Activated CD8-positive, alpha-beta memory T cell treated with anti-CD3 and anti-CD28 coated beads for 24 hours (primary cell): ENCODE measurements at places on chromosomes 3 and 15.

GRCh38 chr3:38030126-38031021 is 932 bp upstream of the PLCD1 start:
- no peak for DNase-seq

GRCh38 chr3:64756398-64756986 is 68.7 kb upstream of the ADAMTS9 start:
- DNase-seq, result no peak

DNA sequence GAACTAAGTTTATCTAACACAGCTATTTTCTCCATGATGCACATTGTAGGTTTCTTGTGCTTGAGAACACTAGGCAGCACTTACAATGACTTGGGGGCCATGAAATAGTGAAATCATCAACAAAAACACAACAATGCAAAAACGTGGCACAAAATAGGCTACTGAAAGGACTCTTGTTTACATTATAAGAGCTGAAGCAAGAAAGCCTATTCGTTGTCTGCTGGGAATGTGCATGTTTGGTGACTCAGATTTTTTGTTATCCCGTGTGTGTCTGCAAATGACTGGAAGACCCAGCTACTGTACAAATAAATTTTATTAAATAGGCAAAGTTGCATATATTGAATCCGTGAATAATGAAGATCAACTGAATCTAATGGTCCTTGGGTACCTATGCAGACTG is 85.0 kb downstream of the TCF12 start:
- no peak for DNase-seq

DNA sequence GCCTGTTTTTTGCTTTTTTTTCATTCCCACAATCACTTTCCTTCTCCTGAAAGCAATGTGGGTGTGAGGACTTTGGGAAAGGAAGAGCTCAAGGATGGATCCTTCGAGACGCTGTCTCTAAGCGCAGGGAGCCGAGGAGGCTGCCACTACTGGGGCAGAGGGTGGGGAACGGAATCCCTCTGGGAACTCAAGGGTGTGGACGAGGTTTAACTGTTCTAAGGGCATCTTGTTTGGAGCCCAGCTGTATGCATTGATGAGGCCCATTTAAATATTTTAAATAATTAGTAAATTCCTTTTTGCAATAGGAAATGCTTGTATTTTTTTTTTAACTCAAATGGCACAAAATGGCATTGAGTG is 124.4 kb upstream of the MEF2A start:
- no peak for DNase-seq

DNA sequence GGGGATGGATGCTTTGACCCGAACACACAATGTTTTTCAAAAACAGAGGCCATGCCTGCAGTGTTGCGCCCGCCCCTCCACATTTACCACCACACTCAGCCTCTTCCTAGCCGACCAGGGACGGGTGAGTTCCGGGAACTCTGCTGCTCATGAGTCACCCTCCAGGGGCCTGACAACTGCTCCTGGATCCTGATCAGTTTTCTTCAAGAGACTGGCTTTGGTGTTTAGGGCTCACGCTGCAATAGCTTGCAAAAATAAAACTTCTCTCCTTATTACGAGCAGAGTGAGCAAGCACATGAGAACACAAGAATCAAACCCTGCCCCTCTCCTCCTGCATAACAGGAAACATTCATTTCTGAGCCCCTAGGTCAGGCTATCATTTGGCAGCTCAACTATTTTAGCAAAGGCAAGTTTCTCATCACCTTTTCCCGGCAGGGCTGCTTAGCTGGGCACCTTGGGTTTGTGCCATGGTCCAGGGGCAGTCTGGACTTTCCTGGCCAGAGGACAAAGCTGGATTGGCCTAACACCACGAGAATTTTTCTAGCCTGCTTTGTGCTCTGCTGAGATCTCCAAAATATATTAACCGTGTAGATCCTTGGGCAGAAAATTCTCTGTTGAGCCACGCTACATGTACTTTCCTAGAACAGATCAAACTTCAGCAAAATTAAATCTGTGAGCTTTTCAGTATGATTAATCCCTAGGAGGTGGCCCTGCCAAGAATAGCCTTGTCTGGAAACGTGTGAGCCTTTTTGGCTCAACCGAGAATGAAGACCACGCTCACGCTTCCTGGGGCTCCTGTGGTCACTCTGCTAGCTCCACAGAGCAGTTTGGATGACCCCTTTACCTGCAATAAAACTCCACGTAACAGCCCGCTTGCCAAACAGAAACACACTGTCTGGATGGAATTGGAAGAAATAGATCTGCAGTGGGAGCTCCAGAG is 52.7 kb upstream of the SPATA12 start:
- no peak for DNase-seq

GRCh38 chr3:127451321-127451720 is 139.2 kb downstream of the TPRA1 start:
- no peak for DNase-seq

DNA sequence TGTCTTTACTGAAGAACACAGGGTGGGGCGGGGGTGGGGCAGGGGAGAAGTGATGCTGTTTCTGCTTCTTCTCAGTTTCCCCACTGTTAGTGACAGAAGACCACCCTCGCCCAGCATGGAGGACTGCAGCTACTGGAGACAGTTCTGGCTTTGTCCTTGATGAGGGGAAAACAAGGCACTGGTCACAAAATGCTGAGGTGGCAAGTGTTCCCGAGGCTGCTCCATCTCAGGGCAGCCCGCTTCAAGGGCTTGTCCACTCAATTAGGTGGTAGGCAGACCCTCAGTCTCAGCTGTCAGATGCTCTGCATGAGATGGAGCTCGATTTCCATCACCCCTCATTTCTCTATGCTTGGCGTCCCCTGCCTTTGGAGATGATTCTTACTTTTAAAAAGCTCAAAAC is 33.8 kb upstream of the RYK start:
- no peak for DNase-seq

GRCh38 chr3:129934234-129935123 is 40.0 kb upstream of the TRH start:
- DNase-seq, result peak; percentile 69
